Stimulated activated memory B cell treated with anti-CD40 and anti-IgM and Interleukin-4, amounts not matched to agents 10 μg/mL and 1 μg/mL and 100 μg/mL, for 72 hours (primary cell): ENCODE measurements at places on chromosomes 3 and 15.

- ATAC-seq, result no peak
Measured at GRCh38 chr3:188064831-188065493, 89.0 kb upstream of the LPP start.

DNA sequence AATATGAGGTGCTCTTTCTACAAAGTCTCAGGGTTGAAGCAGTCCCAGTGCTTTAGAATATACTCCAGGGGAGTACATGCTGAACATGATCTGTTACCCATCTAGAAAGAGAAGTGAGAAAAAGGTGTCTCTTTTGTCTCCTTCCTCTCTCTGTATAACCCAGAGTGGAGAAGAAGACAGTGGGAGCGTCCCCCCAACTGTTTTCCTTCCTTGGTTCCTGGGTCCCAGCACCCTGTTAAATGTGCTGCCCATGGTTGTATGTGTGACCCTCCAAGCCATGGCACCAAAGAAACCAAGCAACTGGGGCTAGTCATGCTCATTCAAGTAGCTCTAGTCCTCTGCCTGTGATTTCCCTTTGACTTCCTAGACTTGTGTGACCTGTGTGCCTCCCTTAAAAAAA lies 683.7 kb downstream of the TBL1XR1 start:
- no peak for ATAC-seq

GRCh38 chr15:78993931-78994530 lies 49.2 kb upstream of the CTSH start:
- ATAC-seq, result no peak

- ATAC-seq, result no peak
Measured at GRCh38 chr15:52159645-52160044, 31.5 kb downstream of the GNB5 start.

DNA sequence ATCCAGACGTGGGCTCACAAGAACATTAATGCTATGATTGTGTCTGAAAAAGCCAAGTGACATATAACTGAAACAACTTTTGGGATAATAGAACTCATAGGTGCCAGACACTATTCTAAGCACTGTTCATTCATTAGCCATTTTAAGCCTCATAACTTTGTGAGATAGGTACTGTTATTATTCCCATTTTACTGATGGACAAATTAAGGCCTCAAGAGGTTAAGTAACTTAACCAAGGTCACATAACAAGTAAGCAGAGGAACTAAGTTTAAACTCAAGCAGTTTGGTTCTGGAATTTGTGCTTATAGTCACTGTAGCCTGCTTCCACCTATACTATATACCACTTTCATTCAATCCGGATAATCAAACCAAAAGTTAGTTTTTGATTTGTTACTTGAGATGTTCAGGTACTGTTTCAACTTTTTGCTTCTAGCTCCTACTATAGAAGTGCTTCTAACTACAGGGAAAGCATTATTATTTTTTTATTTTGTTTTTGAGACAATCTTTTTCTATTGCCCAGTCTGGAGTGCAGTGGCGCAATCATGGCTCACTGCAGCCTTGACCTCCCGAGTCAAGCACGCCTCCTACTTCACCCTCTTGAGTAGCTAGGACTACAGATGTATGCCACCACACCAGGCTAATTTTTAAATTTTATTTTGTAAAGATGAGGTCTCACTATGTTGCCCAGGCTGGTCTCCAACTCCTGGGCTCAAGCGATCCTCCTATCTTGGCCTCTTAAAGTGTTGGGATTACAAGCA lies 41.9 kb downstream of the TIPARP start:
- no peak for ATAC-seq

GRCh38 chr3:32612547-32612946 lies 41.9 kb upstream of the DYNC1LI1 start:
- ATAC-seq, result no peak

- ATAC-seq, result no peak
Measured at GRCh38 chr3:150083655-150084042, 113.0 kb upstream of the PFN2 start.

- ATAC-seq, result no peak
Measured at GRCh38 chr15:48624700-48625099, 20.8 kb downstream of the FBN1 start.

DNA sequence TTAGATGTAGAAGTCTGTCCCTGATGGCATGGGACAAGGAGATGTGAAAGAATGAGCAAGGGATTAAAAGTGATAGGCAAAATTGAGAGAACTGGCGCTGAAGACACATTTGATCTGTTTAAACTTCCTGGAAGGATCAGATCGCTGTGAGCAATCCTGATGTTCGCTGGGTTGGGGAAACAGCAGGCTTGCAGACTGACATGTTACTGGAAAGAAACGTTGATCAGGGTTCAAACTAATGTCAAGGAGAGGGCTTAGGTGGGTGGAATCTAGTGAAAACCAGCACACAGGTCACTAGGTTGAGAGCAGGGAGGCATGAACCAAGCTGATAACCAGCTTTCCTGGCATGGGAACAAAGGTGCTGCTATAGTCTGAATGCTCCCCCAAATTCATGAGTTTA lies 34.5 kb upstream of the SPTSSB start:
- no peak for ATAC-seq

DNA sequence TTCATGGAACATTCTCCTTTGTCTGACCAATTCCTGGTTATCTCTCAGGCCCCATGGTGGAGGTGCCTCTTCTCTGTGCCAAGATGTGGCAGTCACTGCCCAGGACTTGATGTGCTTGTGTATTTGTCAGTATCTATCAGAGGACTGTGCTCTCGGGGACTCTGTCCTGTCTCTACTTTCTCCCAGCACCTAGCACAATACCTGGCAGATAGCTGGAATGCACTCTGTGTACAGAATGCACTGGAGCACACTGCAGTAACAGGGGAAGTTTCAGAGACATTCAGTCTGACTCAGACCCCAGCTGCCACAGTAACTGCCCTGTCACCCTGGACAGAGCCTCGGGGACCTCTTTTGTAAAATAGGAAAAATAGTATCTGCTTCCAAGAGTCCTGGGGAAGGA lies 34.6 kb upstream of the SV2B start:
- no peak for ATAC-seq

GRCh38 chr15:75544359-75544758 lies 34.8 kb downstream of the PTPN9 start:
- no peak for ATAC-seq

DNA sequence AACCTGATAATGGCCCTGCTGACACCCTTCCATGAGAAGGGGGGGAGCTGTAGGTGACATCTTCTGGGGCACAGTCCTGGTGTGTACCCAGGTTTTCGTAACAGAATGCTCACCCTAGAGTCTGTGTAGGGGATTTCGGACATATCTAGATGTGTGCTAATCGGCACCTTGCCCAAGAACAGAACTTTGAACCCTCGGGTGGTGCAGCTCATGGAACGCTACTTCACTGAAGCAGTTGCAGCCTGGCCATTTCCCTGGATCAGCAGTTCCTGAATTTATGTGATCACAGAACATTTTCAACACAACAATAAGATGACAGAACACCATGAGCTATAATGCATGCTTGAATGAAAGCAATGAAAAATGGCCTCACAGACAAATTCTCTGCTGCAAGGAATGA lies 57.5 kb upstream of the MUC13 start:
- no peak for ATAC-seq

GRCh38 chr3:36730966-36731365 lies 33.4 kb downstream of the DCLK3 start:
- ATAC-seq, result no peak

DNA sequence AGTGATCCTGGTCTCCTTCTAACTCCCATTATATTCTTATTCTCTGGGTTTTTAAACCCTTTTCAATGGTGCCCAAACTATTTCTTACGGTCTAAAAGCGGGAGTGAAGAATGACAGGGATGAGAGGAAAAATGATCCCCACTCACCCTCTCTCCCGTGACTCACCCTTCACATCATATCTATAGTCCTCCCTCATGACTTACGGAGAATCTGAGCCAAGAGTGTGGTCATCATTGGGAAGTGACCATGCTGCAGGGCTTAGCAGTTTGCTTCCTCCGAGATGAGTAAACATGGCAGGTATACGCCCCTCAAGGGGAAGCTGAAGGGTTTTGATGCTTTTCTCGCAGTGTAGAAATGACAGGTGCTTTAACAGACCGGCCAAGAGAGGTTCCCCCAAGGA lies 274.0 kb downstream of the RYR3 start:
- ATAC-seq, result no peak

- peak; percentile 98 for ATAC-seq
Measured at GRCh38 chr3:11601446-11602238, 42.1 kb downstream of the VGLL4 start.

GRCh38 chr15:84818261-84819131 lies 1.3 kb downstream of the ALPK3 start:
- ATAC-seq, result no peak

GRCh38 chr15:93432474-93432873 lies 343.5 kb upstream of the RGMA start:
- no peak for ATAC-seq

GRCh38 chr3:44280631-44281030 lies 38.9 kb downstream of the TOPAZ1 start:
- ATAC-seq, result no peak

DNA sequence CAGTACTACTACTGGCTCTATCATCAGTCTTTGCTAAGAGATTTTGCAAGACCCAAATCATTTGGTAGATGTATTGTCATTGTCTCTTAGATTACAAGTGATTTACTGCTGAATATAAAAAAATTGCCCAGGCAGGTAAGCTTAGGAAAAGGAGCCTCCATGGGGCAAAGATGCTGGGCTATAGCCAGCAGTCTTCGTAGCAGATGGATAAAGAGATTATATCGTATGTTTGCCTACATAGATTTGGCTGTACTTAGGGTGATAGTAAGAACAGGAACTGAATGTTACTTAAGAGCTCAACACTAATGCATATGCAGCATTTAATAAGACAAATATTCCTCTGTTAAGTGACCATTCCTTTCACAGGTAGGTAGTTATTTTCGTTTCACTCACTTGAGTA lies 48.9 kb downstream of the PTPRG start:
- ATAC-seq, result no peak

DNA sequence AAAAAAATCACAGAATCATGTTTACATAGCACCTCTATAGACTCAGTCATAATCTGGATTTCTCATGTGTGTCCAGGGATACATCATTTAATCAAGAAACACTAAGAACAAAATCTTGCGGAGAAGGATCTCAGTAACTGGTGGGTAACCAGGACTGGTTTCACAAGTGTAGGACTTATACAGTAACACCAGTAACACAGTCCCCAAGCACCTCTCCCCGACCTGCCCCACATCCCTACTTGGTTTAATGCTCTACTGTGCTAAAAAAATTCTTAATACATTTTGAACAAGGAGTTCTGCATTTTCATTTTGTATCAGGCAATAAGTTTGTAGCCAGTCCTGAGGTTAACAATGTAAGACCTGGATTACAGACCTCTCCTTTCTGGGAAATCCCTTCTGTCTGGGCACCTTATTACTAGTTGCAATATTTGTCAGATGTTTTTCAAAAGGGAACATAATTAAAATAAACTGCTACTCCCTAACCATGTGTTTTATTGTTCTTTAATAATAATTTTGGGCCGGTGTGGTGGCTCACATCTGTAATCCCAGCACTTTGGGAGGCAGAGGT lies 57.6 kb upstream of the BBX start:
- ATAC-seq, result peak; percentile 73

DNA sequence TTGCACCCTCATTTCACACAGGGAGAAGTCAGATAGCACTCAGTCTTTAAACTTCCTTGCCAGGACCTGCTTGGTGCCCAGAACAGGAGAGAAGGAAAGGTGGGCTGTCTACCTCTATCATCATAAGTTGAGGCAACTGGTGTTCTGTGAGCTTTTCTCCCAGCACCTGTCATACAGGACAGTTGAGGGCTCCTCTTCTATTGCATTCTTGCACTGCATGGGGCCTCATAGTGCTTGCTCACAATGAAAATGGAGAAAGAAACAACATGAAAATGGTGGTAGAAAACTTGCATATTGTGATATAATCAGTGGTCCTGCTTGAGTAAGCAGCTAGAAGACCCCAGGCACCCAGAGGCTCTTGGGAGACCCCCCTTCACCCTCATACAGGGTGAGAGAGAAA lies 311.7 kb upstream of the GOLIM4 start:
- no peak for ATAC-seq
